ENCODE measurements at places on chromosomes 3 and 15.

- no peak for DNase-seq
Observed at GRCh38 chr15:84947947-84948830, 33.5 kb upstream of the PDE8A start.

GRCh38 chr15:92541291-92542200 lies 114.0 kb downstream of the FAM174B start:
- no peak for DNase-seq

DNA sequence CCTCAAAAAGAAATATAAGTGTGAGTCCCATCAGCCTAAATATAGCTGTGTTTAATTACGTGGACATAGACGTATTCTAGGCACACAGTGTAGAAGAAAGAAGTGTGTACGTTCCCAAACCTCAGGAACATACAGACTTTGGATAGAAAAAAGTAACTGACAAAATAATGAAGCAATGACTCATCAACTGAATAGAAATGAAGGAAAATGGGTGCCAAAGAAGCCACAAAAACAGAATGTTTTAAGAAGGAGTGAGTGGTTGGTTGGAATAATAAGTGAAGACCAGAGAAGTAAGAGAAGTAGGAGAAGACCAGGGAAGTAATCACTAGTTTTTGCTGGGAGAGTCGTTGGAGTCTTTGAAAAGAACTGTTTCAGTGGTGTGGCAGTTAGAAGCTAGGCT lies 518.1 kb downstream of the ROBO1 start:
- DNase-seq: no peak

DNA sequence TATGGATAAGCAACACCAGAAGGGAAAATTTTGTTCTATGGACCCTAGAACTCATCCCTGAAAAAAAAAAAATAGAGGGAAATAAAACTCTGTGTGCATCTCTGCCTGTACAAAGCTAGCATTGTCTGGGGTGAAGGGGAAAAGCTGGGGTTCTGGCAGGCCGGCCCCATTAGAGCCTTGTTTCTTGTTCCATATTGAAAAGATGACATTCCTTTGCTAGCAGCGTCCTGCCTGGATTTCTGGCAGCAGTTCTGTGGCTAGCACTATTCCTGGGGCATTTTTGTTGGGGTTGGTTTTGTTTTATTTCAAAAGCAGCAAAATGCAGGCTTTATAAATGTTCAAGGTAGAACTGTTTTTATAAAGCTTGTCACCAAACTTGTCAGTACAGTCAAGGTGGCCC lies 45.2 kb downstream of the RARB start:
- no peak for DNase-seq

- DNase-seq: no peak
Observed at GRCh38 chr15:40029979-40030893, 8.7 kb downstream of the SRP14 start.

DNA sequence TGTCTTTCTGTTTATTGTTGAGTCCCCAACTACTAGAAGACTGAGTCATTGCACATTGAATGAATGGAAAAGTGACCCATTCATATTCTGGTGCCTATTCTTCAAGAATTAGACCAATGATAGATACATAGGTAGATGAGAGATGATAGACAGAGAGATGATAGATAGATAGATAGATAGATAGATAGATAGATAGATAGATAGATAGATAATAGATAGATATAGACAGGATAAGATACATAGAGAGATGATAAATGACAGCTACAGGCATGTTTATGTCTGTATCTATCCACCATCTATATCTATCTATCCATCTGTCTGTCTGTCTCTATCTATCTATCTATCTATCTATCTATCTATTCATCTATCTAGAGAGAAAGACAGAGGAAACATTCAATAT lies 170.3 kb upstream of the ARRDC4 start:
- no peak for DNase-seq

GRCh38 chr3:86934851-86935250 lies 56.1 kb downstream of the VGLL3 start:
- DNase-seq: no peak

- DNase-seq: no peak
Observed at GRCh38 chr15:28930476-28931291, 44.9 kb downstream of the APBA2 start.

GRCh38 chr15:78434134-78434533 lies 3.9 kb upstream of the IREB2 start:
- DNase-seq: no peak

DNA sequence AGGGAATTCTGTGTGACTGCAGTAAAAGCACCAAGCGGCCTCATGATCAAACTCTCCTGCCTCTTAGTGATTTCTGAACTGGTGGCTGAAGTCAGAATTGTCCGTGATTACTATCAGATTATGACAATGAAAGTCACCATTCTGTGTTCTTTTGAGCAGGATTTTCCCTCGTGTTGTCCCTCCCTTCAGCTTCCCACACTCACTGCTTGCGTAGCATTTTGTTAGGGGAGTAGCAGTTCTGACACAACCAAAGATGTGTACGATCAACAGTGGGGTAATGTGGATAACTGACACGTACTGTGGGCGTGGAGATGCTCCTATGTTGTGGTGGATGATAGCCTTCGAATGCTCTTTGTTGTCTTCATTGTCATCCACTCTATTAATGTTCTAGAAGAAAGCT lies 67.8 kb upstream of the ICE2 start:
- DNase-seq: no peak

DNA sequence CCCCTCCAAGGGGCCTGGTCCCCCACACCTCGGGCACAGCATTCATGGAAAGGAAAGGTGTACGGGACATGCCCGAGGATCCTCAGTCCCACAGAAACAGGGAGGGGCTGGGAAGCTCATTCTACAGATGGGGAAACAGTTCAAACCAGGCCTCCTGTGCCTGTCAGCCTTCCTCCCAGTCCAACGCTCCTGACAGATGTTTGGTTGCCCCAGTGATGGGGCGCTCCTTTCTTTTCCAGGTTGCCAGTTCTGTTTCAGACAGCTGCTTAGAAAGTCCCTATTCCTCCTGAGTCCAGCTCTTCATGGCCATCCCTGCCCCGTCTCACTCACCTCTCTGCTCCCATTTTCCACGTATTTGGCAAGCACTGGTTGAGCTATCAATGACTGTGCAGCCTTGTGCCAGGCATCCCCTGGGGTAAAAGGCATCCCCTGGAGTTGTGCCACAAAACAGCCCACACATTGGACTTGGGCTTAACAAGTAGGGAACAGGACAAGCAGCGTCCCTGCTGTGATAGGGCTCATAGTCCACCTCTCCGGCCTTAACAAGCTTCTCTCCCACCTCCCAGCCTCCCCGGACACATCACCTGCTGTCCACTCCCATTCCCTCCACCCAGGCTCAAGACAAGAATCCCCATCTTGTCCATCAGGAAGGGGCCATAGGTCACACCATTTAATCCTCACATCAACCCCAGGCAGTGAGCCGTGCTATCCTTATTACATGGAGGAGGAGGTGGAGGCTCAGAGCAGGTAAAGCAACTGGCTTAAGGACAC lies 6.6 kb downstream of the OXTR start:
- DNase-seq: no peak
